ENCODE measurements at places on chromosomes 3 and 15.

DNA sequence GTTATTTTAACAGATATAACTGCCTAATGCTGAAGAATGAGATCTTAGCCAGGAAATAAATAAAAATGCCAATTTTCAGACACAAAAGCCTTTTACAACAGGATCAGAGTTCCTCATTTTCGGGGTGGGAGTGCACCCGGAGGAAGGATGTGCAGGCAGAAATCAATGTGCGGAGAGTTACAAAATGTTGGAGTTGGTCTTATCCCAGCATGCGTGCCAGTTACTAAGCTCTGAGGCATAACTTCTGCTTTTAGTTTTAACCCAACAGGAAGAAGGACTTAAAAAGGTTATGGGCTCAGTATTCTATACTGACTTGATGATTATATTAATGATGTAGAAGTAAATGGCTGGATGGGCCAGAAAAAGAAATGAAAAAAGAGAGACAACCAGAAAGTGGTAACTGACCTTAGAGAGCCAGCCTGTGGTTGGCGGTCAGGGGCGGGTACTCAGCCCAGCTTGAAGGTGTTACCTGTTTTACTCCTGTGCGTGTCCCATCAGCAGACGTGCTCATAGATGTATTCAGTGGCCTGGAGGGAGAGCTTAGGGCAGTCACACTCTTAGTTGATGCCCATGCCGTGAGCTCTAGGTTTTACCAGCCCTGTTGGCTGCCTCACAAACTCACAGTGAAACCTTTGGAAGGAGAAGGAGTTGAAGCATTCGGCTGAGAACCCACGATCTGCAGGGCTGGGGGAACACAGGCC, 164.7 kb downstream of the SV2B start:
- DNase-seq, result no peak

DNA sequence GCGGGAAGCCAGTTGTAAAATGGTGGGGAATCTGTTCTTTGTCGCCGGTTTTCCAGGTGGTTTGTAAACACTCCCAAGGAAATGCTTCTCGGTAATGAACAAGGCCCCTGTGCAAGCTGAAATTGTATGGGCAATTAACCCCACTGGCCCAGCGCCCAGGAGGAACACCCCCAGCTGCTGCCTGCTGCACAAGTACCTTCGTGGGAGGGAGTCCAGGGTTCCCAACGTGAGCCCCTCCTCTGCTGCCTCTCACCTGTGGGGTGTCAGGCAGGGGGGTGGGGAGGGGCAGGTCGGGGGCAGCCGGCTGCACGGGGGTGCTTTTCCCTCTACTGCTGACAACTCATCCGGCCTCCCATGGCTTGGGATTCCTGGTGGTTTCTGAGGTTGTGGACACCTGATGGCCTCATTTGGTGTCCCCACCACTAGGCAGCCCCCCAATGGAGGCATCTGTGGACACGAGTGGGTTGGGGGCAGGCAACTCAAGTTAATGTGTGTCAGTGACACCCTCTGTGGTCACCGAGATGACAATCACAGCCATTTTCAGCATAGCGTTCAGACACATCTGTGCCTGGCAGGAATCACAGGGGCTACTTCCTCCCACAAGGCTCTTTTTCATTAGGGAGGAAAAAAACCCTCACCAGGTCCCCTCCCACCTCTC, 35.6 kb upstream of the PRR23E start:
- no peak for DNase-seq

- DNase-seq, result no peak
Observed at GRCh38 chr3:180048840-180049239, 12.1 kb upstream of the PEX5L start.

DNA sequence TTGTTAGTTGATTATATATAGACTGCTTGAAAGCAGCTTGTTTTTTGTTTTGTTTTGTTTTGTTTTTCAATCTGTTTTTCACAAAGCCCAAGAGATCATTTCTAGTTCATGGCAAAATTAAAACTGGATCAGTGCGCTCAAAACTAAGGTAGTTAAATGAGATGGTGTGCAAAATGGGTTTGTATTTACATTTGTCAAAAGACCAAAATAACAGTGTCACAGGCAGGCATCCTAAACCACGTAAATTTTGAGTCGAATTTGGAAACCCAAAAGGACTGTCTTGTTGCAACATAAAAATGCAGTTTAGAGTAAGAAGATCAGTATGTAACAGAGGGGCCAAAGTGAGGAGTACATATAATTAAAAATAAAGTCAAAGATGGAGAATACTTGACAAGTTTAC, 2.4 kb downstream of the DMXL2 start:
- DNase-seq, result no peak

- DNase-seq, result no peak
Observed at GRCh38 chr15:76190070-76190564, 121.2 kb downstream of the ETFA start.

GRCh38 chr3:156256945-156257344, 136.6 kb downstream of the KCNAB1 start:
- DNase-seq, result no peak

DNA sequence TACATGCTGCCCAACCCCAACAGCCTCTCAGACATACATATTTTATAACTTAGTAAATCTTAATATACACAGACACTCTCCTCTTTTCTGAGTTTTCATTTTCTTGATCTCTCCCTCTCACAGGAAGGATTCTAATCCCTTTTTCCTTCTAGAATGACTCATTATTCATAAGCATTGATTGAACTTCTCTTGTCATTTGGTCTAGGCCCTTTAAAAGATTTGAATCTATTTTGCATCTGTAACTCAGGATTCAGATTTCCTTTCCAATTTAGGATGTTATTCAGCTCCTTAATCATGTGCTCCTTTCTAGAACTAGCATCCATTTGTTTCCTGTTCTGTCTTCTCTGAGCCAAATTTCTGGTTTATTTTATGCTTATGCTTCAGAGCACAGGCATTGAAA, 624.5 kb upstream of the SGO1 start:
- no peak for DNase-seq

- DNase-seq, result peak; percentile 57
Observed at GRCh38 chr3:120093119-120093910, 932 bp downstream of the GSK3B start.

DNA sequence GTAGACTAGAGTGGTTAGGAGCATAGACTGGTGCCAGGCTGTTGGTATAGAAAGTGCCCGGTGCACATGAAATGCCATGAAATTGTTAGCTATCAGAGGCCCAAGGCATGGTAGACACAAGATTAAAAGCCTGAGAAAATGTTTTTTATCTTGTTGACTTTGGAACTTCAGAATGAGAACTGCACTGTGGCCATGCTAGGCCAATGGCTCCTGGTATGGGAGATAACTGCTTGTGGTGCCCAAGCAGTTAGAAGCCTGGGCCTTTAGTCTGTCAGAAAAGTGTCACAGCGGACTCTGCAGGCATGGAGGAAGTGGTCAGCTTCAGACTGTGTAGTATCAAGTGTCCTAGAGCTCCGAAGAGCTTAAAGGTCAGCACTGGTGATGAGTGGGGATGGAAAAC, 11.9 kb downstream of the FYCO1 start:
- no peak for DNase-seq

DNA sequence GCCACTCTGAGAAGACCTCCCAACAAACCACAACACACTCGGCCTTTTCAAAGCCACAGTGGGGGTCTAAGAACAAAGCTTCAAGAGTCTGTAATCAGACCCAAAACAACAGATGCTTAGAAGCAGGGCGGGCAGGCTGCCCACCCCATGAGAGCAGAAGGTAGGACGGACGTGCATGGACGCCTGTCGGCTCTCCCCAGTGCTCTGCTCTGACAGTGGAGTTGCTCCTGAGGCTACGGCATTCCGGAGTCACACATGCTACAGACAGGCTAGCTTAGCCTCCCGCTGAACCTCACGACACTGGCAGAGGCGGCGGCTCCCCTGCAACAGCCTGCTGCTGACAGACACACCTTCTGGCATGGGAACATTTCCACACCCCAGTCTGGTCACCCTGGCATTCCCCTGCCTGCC, 33.5 kb downstream of the SLCO2A1 start:
- DNase-seq, result no peak

DNA sequence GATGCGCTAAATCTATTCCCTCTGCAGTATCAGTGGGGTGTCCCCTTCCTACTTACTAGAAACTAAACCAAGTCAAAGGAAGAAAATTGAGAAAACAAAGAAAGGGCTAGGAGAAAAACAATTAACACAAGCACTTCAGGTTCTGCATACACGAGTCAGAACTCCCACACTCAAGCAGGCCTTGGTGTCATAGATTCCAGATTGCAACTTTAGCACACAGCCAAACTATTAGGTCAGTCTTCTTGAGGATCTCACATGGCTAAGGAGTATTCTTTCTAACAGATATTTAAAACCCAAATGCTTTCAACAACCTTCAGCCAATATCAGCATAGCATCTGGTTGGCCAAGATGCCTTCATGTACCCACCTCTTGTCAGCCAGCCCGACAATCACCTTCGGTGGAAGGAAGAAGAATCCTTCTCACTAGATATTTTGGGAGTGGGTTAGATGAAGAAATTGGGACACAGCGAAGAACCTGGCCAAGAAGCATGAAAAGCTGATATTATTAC, 340.0 kb downstream of the VPS13C start:
- no peak for DNase-seq

DNA sequence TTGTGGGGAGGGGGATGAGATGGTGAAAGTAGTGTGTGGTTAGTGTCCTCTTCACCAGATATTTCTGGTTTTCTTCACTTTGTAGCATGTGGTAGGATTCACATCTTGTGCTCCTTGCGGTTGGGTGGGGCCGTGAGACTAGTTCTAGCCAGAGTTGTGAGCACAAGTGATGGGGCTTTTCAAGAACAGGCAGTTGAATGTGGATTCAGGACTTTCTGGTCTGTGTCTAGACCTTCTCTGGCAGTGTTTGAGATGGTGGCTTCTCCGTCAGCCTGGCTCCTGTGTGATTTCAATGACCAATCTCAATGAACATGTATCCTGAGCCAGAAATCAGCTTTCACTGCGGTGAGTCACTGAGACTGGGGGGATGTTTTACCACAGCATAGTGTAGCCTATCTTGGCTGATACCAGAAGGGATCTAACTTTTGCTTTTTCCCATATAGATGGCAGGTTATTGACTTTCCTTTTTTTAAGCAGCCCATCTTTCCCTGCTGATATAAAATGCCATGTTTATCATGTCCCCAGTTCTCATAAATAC, 82.6 kb downstream of the RPLP1 start:
- no peak for DNase-seq

DNA sequence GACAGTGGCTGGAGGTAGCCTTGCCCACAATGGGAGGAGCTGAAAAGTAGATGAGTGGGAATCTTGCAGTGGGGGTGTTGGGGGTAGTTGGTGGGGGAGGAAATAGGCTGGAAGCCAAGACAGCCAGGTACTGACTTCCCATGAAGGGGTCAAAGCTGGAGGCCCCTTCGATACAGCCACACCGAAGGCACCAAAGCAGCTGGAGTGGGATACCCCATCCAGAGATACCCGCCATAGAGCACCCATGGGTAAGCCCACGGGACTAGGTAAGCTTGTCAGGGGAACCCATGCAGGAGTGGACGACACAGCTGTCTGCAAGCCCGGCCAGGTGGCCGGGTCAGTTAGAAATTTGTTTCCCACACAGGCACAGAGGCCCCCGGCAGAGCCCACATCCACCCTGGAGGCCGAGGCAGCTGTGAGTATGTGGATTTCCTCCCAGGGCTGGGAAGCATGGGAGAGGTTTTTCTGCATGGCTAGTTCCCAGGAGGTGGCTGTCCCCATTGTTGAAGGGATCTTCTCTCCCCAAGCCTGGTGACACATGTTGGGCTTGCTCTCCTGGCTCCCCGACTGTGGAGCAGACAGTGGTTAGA, 28.6 kb downstream of the PRR23E start:
- DNase-seq, result no peak

- DNase-seq, result no peak
Observed at GRCh38 chr3:16089521-16089920, 85.0 kb upstream of the GALNT15 start.

DNA sequence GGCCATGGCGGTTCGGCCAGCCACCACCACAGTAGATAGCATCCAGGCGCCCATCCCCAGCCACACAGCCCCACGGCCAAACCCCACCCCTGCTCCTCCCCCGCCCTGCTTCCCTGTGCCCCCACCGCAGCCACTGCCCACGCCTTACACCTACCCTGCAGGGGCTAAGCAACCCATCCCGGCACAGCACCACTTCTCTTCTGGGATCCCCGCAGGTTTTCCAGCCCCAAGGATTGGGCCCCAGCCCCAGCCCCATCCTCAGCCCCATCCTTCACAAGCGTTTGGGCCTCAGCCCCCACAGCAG, 29.5 kb downstream of the PTPN23 start:
- no peak for DNase-seq
